ENCODE measurements at places on chromosomes 7 and 10. TPM values are rescaled to one million over a fixed set of nuclear protein-coding genes. Genes with fewer than 3 reads are reported as not detected.

Gene GIMAP2
- total RNA-seq, result 26.2 TPM

GRCh38 chr7:140010194-140010895 lies 52.4 kb downstream of the PARP12 start:
- no peaks in the 10 kb centered on the region for H3K36me3 ChIP-seq
- H3K27me3 ChIP-seq, result peaks cover 3% of the 10 kb centered on the region
- no peaks in the 10 kb centered on the region for H3K4me1 ChIP-seq
- no peak overlapping the region for H3K4me3 ChIP-seq
- DNase-seq, result no peak

Gene ABCC2
- 1.7 TPM for total RNA-seq

GRCh38 chr7:152133804-152134203 lies 108.3 kb downstream of the GALNT11 start:
- no peak overlapping the region for H3K4me3 ChIP-seq
- H3K36me3 ChIP-seq, result peaks cover 22% of the 10 kb centered on the region
- peaks cover 12% of the 10 kb centered on the region for H3K4me1 ChIP-seq
- H3K27me3 ChIP-seq, result no peaks in the 10 kb centered on the region
- no peak overlapping the region for H3K27ac ChIP-seq

DNA sequence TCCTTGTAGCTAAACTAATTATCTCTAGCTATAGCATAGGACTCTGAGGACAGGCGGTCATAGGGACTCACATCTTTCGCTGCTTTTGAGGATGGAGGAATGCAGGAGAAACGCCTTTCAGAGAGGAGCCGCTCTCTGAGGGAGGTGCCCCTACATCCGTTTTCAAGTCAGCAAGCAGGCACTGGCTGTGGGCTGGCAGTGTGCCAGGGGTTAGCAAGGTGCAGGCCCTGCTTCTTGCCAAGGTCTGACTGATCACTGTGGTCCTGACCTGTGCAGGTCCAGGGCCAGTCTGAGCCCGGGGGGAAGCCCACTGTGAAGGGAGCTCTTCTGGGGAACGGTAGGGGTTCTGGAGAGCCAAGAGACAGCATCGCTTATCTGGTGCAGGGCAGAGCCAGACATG lies 89.4 kb downstream of the SH3PXD2A start:
- H3K4me1 ChIP-seq, result peaks cover 45% of the 10 kb centered on the region
- H3K27ac ChIP-seq, result peak overlapping the region; percentile 79
- no peaks in the 10 kb centered on the region for H3K36me3 ChIP-seq
- no peak for DNase-seq
- no peak overlapping the region for H3K4me3 ChIP-seq
- no peaks in the 10 kb centered on the region for H3K27me3 ChIP-seq

Gene ARHGEF35
- total RNA-seq, result 0.82 TPM

DNA sequence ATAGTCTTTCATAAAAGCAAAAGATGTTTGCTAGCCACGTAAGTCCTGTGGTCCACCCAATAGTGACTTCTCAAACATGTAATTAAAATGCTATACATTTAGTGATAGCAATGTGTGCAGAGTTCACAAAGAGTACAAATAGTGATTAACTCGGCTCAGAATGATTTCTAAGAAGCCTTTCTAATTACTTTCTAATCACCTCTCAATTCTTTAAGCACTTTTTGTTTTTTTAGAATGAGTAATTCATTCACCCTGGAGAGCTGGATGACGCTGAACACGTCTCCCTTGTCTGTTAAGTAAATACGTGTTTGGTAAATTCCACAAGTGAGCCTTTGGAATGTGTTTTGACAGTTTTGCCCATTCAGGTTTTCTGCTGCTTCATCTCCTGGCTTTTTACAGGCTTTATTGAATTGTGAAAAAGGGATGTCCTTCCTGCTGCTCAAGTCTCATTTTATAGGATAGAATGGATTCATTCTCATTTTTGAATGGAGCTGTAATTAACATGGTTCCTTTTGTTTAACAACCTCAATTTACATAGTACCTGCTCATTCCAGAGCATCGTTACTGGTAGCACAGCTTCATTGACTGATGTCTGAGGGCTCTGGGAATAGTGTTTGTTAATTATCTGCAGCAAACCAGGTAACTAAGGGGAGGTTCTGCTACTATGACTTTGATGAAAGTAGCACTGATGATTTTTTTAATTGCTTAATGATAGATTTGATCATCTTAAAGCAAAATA lies 212.1 kb downstream of the VTI1A start:
- peaks cover 5% of the 10 kb centered on the region for H3K4me1 ChIP-seq
- no peak for DNase-seq
- H3K27me3 ChIP-seq, result no peaks in the 10 kb centered on the region
- no peak overlapping the region for H3K4me3 ChIP-seq

- no peaks in the 10 kb centered on the region for H3K36me3 ChIP-seq
- no peaks in the 10 kb centered on the region for H3K27me3 ChIP-seq
- H3K4me3 ChIP-seq, result no peak overlapping the region
- DNase-seq, result no peak
These were observed 153.6 kb downstream of the CACNB2 start for GRCh38 chr10:18293536-18294510.

DNA sequence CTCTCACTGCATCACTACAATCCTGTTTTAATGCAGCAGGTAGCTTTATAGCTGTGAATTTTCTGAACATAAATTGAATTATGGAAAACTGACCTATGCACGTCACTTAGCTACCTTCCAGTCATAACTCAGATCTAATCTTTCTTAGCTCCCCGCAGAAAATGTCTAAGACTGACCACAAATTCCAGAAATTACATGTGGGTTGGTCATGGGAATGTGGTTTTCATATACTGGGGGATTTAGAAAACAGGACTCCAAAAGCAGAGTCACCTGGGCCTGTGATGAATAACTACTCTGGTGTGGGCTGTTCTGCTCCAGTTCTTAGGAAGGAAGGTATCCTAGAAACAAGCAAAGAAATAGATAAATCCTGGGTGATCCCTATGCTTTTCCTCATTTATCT lies 178.4 kb upstream of the LRRTM3 start:
- no peaks in the 10 kb centered on the region for H3K4me1 ChIP-seq
- no peak overlapping the region for H3K4me3 ChIP-seq
- no peaks in the 10 kb centered on the region for H3K27me3 ChIP-seq
- no peak overlapping the region for H3K27ac ChIP-seq
- DNase-seq, result no peak
- no peaks in the 10 kb centered on the region for H3K36me3 ChIP-seq

GRCh38 chr10:21503542-21503941 lies 21.9 kb downstream of the SKIDA1 start:
- no peaks in the 10 kb centered on the region for H3K36me3 ChIP-seq
- peaks cover 23% of the 10 kb centered on the region for H3K27me3 ChIP-seq
- no peaks in the 10 kb centered on the region for H3K4me1 ChIP-seq
- H3K27ac ChIP-seq, result no peak overlapping the region

DNA sequence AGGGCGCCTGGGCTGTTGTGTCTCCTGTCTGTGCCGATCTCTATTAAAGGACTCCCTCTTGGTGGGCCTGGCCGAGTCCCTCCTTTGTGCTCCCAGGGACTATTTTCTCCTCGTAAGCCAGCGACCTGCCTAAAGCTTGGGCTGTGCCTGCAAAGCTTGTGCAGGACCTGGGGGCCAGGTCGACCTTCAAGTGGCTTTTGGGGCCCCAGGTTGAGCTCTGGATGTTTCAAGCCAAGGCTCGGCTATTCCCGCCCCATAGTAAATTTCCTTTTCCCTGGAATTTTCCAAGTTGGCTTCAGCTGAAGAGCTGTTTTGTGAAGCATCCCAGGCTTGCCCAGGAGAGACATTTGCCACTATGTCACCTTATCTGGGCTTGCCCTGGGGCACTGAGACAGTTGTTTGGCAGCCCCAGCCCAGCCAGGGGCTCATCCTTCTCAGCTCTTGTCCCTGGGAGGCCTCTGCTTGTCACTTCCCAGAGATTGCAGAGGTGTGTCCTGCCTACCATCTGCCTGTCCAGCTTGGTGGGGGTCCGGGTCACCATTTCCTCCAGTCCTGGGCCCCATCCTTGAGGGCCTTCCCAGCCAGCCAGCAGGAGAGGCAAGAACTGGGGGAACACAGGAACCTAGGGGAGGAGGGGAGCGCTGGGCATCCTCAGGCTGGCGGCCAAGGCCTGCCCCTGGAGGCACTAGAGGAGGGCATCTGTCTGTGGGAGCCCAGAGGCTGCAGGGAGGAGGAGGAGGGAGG lies 20.2 kb downstream of the ZMIZ2 start:
- DNase-seq, result no peak
- H3K27me3 ChIP-seq, result no peaks in the 10 kb centered on the region
- H3K4me3 ChIP-seq, result no peak overlapping the region
- no peak overlapping the region for H3K27ac ChIP-seq
- no peaks in the 10 kb centered on the region for H3K4me1 ChIP-seq

Gene ARID5B
- 7.0 TPM for total RNA-seq

Gene ZC3HAV1L
- 25.7 TPM for total RNA-seq

DNA sequence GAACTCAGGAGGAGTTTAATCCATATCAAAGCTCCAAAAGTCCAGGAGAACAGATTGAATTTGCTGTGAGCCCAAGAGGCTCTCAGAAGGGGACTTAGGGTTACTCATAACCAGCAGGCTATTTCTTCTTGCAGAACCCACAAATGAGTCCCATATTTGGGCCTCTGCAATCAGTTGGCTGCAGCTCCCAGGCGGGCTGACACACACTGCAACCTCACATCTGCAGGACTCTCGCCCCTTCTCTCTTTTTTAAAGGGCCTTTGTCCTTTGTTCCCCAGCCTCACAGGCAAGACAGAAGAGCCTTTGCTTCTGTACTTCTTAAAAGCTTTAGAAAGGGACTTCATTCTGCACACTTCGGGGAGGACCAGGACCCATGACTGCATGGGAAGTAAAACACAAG lies 26.7 kb downstream of the CREB3L2 start:
- H3K27ac ChIP-seq, result no peak overlapping the region
- peaks cover 26% of the 10 kb centered on the region for H3K4me1 ChIP-seq
- no peak for DNase-seq
- peaks cover 2% of the 10 kb centered on the region for H3K36me3 ChIP-seq

- no peaks in the 10 kb centered on the region for H3K36me3 ChIP-seq
- no peak overlapping the region for H3K4me3 ChIP-seq
- no peak for DNase-seq
These were observed 171.2 kb downstream of the ARHGAP21 start for GRCh38 chr10:24552346-24553016.

DNA sequence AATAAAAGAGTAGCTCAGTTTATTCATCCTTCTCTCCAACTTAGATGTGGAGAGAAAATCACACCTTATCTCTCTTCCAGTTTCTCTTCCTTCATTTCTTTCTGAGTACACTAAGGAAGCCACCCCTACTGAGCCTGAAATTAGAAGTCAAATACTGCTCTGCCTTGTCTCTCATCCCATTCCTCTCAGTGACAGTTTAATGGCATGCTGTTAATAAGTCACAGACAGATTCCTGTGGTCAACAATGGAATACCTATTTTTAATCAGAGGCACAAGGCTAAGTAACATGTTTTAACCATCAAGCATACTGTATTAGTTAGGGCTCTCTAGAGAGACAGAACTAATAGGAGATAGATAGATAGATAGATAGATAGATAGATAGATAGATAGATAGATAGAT lies 253.2 kb downstream of the HTR7 start:
- H3K4me1 ChIP-seq, result no peaks in the 10 kb centered on the region
- H3K27ac ChIP-seq, result no peak overlapping the region
- no peak for DNase-seq
- H3K27me3 ChIP-seq, result no peaks in the 10 kb centered on the region

GRCh38 chr10:13717936-13718772 lies 131.4 kb downstream of the PRPF18 start:
- DNase-seq, result no peak
- peaks cover 17% of the 10 kb centered on the region for H3K4me1 ChIP-seq
- no peaks in the 10 kb centered on the region for H3K27me3 ChIP-seq
- no peak overlapping the region for H3K27ac ChIP-seq

- DNase-seq, result peak; percentile 30
- peak overlapping the region; percentile 78 for H3K4me3 ChIP-seq
- H3K27ac ChIP-seq, result peak overlapping the region; percentile 85
- H3K36me3 ChIP-seq, result peaks cover 9% of the 10 kb centered on the region
These were observed 765 bp downstream of the CCAR1 start for GRCh38 chr10:68721673-68722335.

Gene STRIP2
- total RNA-seq, result 10.0 TPM

DNA sequence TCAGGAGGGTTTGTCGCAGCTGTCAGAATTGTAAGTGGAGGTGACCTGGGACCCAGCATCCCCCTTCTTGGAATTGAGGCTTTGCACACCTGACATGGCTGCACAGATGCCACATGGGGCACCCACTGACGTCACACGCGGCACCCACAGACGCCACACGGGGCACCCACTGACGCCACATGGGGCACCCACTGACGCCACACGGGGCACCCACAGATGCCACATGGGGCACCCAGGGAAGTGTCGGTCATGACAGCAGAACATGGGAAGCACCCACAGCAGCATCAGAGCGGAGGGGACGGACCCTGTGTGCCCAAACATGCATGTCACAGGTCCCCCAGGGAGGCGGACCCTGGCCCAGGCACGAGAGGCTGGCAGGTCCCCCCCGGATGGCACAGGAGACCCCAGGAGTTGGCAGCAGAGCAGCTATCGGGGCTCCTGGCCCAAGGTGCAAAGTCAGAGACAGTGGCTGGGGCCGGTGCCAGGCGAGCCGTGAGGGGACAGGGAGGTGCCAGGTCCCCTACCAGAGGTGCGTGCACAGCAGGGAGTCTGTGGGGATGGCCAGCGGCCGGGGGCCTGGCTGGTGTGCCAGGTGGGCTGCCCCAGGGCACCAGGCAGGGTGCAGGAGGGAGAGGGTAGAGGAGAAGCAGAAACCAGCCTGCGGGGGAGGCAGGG lies 21.1 kb downstream of the KNDC1 start:
- DNase-seq, result no peak
- no peaks in the 10 kb centered on the region for H3K36me3 ChIP-seq
- H3K27me3 ChIP-seq, result no peaks in the 10 kb centered on the region
- H3K27ac ChIP-seq, result no peak overlapping the region
- no peak overlapping the region for H3K4me3 ChIP-seq
- no peaks in the 10 kb centered on the region for H3K4me1 ChIP-seq

- H3K27me3 ChIP-seq, result no peaks in the 10 kb centered on the region
- no peaks in the 10 kb centered on the region for H3K36me3 ChIP-seq
- DNase-seq, result no peak
These were observed 70.5 kb downstream of the ZNF22 start for GRCh38 chr10:45071043-45071813.

- peaks cover 30% of the 10 kb centered on the region for H3K4me1 ChIP-seq
- H3K4me3 ChIP-seq, result no peak overlapping the region
- peak; percentile 11 for DNase-seq
These were observed 82.8 kb downstream of the MAPK8 start for GRCh38 chr10:48389272-48389671.

Gene EGR2
- total RNA-seq, result 0.46 TPM

Gene ALDH18A1
- total RNA-seq, result 88.9 TPM

Gene LRRD1
- not detected for total RNA-seq

Gene MBL2
- total RNA-seq, result not detected

Gene IFIT1
- total RNA-seq, result 0.75 TPM

Measured in endothelial cell of umbilical vein (primary cell).